ENCODE measurements at places on chromosomes 16 and 17.

DNA sequence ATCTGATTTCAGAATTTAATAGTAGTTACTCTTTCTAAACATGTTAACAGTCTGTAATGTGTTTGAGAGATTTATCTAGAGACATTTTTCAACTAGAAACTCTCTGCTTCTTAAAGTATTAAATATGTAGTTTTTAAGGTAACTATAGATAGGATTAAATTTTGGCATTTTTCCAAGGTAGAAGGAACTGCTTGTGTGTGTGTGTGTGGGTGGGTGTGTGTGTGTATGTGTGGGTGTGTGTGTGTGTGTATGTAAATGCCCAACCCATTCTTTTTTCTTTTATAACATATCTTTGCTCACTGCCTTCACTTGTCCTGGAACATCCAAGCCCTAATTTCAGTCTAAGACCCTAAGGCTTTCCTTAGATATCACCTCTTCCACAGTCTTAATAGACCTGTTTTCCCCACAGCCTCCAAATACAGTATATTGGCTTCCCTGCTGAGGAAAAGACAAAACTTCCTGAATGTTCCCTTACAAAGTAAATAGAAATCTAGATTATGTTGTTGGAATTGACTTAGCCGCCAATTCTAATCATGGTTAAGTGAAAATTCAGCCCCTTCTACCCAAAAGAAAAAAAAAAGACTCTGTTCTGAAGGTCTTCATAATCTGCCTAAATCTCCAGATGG is 33.5 kb downstream of the NUP93 start:
- DNase-seq: no peak

GRCh38 chr17:78075545-78075944 is 53.0 kb downstream of the TMC6 start:
- peak; percentile 60 for DNase-seq

GRCh38 chr16:590815-591200 is 942 bp downstream of the RAB40C start:
- no peak for DNase-seq

DNA sequence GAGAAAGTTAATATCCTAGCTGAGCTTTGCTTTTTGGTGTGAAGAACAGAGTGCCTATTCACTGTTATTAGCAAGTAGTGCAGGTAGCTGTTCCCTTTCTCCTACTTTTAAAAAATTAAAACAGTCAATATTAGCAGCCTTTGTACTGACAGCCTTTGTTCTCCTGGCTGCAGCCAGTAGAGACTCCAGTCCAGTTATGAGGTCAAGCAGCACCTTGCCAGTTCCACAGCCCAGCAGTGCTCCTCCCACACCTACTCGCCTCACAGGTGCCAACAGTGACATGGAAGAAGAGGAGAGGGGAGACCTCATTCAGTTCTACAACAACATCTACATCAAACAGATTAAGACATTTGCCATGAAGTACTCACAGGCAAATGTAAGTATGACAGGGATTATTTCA is 22.6 kb downstream of the AKTIP start:
- no peak for DNase-seq

DNA sequence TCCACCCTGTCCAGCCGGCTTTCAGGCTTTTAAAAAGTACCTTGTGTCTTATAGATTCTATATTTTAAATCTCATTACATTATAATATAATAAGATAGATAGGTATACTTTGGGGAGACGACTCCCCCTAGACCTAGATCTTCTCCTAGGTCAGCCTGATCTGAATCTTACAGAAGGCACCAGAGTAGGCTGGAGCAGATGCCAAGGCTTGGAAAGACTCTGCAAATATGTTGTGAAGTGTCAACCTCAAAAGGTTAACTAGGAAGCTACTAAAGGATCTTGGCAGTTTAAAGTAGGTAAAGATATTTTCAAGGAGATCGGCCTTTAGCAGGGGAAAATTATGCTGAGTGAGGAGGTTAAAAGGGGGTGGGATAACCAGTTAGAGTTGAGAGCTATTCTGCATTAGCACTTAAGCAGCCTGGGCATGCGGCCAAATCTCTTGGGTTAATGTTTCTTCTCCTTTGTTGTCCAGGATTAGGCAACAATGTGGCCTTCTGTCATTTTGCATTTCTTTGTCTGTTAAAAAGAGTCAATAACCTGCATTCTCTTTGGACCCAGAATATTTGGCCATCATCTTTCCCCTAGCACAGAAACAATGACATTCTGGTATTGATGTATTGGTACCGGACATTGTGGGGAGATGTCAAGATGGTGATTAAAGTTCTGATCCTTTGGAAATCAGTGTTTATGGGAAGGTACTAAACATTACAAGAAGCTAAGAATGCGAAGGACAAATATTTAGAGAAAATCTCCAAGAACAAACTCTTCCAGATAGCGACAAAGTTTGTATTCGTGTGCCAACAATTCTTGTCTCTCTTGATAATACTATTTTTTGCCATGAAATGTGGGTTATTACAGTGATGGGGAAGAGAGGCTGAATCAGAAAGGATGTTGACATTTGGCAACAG is 51.2 kb upstream of the DHX40 start:
- DNase-seq: peak; percentile 29

- no peak for DNase-seq
Observed at GRCh38 chr16:839643-840408, 39.3 kb upstream of the GNG13 start.

DNA sequence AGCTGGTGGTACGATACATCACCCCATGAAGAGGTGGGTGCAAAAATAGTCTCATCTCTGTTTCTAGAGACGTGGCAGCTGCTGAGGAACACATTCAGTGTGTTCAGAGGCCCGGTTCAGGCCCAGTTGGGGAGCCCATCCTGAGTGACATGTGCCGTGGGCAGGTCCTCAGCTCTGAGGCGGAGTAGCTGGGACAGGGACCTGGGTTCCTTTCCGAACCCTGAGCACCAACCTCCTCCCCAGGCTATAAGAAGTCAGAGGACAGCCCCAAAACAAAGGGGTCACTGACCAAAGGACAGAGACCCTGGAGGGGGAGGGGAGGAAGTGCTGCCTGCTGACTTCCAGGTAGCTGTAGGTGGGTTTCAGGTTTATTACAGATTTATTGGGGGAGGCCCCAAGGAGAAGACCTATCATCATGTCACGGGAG is 5.1 kb downstream of the LDHD start:
- DNase-seq: no peak

GRCh38 chr17:59505610-59506276 is 59.7 kb upstream of the DHX40 start:
- DNase-seq: no peak

- DNase-seq: no peak
Observed at GRCh38 chr17:50630524-50631194, 4.0 kb upstream of the ABCC3 start.

DNA sequence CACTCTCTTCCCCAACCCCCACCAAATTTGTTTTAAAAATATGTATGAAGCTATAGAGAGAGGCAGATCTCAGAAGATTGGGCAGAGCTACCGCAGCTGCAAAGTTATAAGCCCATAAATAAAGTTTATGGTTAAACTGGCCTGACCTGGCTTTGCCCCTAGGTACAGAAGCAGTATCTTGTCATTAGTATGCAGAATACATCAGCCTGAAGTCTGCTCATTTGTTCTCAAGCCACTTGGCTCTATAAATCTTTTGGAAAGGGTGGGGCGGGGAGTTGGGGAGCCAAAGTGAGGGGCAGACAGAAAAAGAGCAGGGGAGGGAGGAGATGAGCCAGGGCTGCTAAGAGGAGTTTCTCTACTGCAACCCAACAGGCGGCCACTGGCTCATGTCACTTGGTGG is 113.2 kb downstream of the SOX9 start:
- DNase-seq: no peak

DNA sequence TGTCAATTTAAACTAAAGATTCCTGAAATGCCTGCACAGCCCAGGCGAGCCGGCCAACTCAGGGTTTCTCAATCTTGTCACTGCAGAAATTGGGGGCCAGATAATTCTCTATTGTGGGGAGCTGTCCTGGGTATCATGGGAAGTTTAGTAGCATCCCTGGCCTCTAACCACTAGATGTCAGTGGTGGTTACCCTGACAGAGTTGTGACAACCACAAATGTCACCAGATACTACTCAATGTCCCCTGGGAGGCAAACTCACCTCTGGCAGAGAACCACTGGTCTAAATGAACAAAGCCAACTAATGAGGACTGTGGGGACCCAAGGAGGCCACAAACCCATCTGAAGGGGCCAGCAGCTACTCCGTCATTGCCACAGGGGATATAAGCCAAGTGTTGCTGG is 90.9 kb downstream of the MYH11 start:
- DNase-seq: peak; percentile 9

- no peak for DNase-seq
Observed at GRCh38 chr16:31273187-31273586, 13.4 kb downstream of the ITGAM start.

DNA sequence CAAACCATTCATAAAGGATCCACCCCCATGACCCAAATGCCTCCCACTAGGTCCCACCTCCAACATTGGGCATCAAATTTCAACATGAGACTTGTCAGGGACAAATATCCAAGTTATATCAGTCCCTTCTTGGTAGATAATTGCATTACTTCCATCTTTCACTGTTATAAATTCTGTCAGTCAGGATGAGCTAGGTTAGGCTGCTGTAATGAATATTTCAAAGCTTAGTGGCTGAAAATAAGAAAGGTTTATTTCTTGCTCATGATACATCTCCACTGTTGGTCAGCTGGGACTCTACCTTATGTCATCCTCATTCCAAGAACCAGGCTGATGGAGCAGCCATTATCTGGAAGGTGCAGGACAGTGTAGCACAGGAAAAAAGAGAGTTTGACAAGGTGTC is 50.3 kb upstream of the TMC5 start:
- no peak for DNase-seq

DNA sequence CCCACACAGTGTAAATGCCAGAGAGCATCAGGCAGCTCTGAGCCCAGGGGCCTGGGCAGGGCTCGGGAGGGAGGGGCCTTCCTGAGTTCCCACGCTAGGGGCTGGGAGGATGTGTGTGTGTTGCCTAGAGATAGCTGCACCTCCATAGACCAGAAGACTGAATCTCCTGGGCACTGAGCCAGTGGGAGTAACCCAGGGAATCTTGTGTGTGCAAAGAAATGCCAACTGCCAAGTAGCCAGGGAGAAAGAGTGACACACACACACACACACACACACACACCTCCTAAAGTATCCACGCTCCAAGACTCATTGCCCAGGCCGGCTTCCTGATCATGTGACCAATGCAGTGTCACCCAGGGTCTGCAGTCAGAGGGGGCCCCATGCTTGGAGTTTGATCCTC is 166.2 kb upstream of the RPL38 start:
- no peak for DNase-seq

DNA sequence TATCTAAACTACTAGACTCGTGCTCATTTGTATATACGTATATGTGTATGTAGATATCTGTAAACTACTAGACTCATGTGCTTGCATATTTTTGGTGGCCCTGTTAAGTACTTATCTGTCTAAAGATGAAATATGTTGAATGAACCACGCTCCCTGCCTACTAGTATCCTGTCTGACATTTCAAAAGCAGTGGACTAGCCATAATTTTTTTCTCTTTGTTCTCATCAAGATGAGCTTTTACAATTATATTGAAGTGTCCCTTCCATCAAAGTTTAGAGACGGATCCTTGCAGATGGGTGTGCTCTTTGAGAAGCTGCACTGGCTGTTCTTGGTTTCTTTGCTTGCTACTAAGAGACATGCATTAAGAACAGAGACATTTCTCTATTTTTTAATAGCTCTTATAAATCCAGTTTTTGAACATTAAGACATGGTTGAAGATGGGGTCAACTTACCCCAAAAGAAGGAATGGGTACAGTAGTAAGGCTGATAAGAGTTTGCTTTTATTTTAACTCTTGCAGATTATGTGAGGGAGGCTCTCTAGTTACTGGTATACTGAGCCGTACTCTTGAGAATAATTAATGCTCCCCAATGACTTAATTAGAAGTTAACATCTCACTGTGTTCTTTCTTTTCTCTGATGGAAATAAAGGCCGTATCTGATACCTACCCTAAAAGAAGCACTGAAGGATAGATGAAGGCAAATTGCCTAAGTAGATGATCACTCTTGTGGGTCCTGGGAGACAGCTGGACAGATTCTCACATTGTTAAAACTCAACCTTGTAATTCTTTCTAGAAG is 3.4 kb downstream of the CNTNAP4 start:
- no peak for DNase-seq

- DNase-seq: no peak
Observed at GRCh38 chr17:72158895-72159885, 38.4 kb downstream of the SOX9 start.

GRCh38 chr17:18141210-18141803 is 32.8 kb downstream of the MYO15A start:
- DNase-seq: peak; percentile 59

GRCh38 chr17:75899353-75899752 is 2.6 kb upstream of the TRIM65 start:
- no peak for DNase-seq

DNA sequence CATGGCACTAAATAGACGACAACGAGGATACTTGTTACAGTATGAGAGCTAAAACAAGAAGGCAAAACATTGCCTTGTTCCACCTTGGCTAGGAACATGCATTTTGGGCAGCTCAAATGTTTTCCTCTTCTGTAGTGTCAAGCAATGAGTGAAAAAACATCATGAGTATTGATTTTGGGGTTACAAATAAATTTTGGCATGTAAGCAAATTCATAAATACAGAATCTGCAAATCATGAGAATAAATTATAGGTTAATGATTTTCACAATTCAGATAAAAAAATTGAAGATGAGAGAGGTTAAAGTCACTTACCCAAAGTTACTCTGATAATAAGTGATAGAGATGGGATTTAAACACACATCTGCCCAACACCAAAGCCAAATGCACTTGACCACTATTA is 28.4 kb upstream of the NUFIP2 start:
- DNase-seq: no peak

- no peak for DNase-seq
Observed at GRCh38 chr16:27538528-27538927, 11.2 kb downstream of the GTF3C1 start.

DNA sequence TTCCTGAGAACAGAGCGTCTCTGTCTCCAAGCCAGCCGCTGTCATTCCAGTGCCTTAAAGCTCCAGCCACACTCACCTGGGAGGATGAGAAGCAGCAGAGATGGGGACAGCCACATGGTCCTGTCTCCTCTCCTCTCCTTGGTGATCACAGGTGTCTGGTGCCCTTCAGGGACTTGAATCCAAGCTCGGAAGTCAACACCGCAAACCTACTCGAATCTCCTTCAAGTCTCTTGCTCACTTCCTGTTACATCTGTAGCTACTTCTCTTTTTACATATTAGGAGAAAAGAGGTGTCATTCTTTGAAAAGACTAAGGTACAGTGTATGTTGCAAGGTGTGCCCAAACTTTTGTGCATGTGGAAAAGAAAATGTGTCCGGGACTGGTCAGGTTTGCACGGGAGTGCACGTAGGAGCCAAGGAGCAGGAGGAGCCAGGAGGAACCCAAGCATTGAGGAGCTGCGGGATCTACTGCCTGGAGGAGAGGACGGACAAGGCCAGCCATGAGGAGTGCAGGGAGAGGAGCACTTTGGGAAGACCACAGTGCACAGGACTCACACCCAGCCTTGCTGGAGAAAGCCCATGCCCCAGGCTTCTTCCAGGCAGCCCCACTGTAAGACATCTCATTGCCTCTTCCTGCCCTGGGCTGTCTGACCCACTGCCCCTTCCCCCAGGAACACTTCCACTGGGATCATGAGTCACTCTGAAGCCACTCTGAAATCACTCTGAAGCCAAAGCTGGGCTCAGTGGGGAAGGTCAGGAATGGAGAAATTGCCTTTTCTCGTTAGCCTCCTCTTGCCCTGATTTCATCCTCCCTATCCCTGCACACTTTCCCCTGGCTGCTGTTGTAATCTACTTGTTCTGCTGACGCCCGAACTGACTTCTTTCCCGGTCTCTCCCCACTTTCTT is at the start of gene CD300LD:
CD300LD (minus strand) TSS at position 197 of the 904 bp plus-strand sequence; CDS start at position 116, 81 bp downstream.
- no peak for DNase-seq
